Amniotic stem cell (primary cell): ENCODE measurements at places on chromosomes 3 and 15.

DNA sequence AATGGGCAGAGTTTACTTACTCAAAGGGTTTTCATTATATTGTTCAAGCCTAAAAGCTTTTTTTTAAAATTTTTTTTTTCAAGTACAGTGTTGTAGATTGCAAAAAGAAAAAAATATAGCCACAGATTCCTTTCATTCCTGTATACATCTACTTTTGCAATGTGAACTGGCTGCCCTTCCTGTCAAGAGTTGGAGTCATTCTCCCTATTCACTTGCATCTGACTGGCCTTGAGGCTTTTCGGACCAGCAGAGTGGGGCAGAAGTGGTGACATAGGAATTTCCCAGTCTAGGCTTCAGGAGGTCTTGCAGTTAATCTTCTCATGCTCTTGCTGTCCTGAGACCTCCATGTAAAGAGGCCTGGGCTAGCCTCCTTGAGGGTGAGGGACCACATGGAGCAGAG lies 218.3 kb upstream of the CFAP20DC start:
- DNase-seq, result no peak

- DNase-seq, result peak; percentile 68
Observed at GRCh38 chr15:43150191-43150929, 17.0 kb downstream of the TMEM62 start.

DNA sequence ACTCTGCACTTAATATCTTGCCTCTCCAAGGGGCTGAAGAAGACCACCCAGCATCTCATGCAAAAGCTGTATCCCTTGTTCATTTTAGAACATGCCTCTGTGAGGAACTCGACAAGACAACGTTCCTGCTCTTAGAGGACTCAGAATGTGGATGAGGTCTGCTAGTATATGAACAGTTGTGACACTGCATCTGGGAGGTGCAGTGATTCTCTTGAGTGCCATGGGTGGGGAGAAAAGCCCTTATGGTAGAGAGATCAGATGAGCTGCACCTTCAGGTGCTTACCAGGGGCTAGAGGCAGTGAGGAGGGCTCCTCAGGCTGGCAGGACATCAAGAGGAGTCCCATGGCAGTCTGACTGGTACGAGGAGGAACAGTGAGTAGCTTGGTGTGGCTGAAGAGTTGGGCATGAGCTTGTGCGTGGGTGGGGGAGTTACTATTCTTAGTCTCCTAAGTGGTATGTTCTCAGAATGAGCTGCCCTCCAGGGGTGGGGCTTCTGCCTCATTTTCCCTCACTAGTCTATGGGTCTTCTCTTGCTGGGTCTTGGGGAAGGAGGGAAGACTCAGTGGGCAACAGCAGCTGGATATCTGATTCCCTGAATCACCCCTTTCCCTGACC lies 56.7 kb upstream of the ATP2B2 start:
- DNase-seq, result no peak

DNA sequence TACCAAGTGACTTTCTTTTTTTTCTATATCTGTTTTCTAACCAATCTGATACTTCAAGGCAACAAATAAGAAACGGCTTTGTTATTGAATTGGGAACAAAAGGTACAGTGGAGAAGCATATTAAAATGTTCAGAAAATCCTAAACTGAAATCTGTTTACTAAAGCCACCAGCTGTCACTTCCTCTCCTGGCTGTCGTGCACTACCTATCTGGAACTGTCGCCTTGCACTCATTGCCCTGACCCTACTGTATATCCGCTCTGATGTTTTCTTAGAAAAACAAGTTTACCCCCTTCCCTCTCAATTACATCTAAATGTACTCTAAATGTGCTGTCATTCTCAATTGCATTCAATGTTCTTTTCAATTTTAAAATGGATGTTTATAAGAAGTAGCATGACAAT lies 439.8 kb upstream of the ARRDC4 start:
- DNase-seq, result no peak

- no peak for DNase-seq
Observed at GRCh38 chr3:63076357-63076756, 201.1 kb upstream of the CADPS start.

DNA sequence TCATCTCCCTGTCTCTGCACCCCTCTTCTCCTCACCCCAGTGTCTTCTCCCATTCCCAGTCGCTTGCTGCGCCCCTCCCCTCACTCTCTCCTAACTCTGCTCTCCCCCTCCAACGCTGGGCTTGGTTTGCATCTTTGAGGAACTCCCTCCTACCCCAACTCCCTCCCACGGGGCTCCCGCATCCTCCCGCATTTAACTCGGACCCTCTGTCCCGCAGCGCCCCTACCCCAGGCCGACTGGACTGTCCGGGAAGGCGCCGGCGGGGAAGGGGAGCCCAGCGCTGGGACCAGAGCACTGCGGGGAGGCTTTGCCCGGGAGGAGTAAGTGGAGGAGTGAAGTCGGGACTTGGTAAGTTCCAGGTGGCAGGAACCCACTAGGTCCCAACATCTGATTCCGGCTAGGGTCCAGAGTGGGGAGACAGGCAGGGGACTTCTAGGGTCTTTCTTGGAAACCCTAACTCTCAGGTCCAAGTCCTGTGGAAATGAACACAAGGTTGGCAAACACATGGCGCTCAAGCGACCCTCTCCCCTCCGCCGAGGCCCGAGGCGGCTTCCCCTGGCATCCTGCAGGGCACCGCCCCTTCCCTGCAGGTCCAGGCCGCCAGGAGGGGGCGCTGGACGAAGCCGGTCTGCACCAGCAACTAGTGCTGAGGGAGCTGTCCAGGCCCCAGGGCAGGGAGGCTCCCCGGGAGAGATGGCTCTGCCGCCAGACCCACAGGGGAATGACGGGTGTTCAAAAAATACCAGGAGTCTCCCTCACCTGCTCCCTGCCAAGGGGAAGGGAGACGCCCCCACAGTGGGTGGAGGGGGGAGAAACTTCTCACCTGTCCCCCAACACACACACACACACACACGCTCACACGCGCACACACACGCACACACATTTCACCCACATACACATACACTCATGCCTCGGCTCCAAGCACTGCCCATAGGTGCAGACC lies 53.2 kb downstream of the LHFPL4 start:
- no peak for DNase-seq

- DNase-seq, result no peak
Observed at GRCh38 chr3:99866261-99866761, 48.6 kb downstream of the CMSS1 start.

DNA sequence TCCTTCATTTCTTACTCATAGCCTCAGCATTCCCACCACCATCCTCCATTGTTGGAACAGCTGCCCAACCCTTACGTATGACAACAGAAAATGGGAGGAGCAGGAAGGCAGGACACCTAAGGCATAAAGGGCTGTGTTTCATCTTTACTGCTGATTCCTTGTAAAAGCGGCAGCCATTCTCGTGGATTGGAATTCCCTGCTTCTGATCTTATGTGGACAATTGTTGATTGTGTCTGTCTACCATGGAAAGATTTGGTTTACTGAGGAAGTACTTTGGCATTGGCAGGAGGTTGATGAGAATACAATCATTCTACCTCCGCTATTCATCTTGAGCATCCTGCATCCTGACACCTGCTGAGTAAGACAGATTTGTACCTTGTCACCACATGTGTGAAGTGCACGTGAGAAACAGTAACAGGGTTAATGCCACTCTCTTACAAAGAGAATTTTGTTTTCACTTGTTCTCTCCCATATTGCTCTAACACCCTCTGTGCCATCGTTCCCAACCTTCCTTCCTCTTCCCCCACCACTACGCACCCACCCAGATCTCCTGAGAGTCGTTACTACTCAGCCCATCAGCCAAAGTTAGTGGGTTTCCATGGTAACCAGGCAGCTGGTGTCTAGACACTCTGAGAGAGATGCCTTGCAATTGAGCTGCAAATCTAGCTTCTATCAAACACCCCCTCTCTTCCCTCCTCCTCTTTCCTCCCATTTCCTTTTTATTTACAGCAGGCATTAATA lies 75.7 kb downstream of the GAP43 start:
- DNase-seq, result no peak
